ENCODE measurements at places on chromosomes 4 and X.

GRCh38 chr4:51963841-51964517 lies 56.2 kb downstream of the LRRC66 start:
- no peak for DNase-seq

DNA sequence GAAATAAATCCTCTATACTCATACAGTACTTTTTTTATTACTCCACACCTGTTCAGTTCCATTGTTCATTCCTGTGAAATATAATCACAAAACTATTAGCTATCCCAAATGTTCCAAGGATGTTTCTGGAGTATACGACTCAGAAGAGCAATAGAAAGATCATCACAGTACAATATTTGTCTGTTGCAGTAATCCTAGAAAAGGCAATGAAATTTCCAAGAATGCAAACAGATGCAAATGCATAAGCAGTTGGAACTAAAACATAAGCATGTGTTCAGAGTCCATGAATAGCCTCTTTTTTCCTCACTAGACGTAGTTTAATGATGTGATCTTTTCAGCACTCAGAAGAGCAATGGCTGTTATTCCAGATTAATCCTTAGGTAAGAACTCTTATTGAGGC lies 55.2 kb downstream of the RTL3 start:
- DNase-seq: no peak

DNA sequence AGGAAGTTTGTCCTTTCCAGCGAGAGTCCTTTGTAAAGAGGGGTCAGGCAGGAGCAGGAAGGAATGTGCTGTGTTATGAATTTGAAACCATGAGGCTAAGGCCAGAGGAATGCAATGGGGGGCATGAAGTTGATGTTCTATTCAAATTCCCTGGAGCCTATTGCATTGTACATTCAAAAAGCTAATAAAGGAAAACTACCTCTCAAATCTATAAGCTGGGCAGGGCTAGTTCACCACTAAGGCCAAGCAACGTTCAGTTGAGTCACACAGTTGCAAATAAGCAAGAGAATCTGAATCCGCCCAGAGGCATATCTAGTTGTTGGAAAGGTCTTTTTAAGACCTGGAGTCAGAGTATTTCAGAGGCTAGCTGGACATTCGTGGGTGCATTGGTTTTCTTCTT lies 148.3 kb downstream of the DCTD start:
- DNase-seq: no peak

DNA sequence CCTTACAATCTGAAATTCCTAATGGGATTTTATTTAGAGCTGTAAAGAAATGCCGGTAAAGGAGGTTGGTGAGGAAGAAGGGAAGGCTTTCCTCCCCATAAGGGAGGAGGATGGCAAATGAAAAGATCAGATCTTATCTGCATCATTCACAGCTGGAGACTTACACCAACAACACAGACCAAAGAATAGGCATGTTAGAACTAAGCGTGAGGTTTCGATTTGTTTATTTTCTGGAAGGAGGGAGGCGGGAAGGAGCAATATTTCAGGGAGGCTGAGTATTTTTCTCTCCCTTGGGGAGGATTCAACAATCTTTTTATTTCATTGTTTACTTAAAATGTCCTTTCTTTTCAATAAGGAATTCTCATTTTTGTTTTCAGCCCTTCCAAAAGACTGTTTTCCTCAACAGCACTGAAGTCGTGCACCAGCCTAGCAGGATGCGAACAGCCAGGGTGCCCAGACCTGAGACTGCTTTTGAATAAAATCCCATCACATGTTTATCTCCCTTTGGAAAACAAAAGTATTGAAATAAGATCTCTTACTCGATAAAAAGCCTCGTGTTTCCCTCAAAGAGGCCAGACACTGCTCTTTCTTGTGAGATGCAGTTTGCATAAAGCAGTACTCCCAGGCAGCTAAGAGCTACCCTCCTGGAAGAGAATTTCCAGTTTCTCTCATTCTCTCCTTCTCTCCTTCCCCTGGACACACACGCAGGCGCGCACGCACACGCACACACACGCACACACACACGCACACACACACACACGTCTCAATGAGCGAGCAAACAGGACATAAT lies 236.1 kb downstream of the MGST2 start:
- no peak for DNase-seq

DNA sequence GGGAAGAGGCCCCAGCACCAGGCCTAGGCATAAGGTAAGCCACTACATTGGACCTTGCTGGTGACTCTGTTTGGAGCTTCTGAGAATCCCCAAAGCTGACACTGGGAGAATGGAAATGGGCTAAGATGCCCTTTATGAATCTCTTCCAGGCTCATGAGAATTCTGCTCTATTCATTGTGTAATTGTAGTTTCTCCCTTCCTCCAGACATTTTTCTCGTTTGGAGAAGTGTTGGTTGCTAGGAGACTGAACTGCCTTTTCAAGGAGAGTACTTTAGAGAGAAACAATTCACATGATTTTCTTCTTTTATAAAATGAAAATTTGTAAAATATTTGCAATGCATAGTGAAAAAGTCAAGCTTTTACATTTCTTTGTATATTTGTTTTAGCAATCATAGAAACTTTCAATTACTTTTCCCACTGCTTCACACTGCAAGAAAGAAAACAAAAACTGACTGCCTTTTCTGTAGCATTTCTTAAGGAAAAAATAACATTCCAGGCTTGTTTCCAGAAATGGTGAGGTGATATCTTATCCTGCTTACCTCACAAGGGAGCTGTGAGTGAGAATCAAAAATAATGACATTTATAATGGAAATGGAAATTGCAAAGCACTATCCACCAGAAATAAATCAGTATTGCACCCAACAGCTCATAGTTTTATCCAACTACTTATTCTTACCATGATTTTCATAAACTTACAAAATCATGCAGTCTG lies 24.9 kb upstream of the DCHS2 start:
- no peak for DNase-seq

- no peak for DNase-seq
Observed at GRCh38 chr4:73404042-73404441, at the start of gene ALB. Gene ALB (plus strand): TSS chr4:73404287. CDS start chr4:73404328, 41 bp downstream.

DNA sequence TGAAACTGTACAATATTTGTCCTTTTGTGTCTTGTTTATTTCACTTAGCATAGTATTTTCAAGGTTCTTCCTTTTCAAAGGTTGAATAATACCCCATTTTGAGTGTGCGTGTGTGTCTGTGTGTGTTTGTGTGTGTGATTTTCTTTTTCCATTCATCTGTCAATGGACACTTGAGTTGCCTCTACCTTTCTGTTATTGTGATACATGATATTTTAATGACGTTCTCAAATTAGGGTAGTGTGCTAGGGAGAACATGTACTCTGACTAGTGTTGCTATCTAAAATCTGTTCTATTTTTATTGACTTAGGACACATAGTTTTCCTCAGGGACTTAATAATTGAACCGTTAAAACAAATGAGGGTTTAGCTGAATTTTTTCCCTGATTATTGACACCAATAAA lies 9.9 kb downstream of the MMRN1 start:
- no peak for DNase-seq

DNA sequence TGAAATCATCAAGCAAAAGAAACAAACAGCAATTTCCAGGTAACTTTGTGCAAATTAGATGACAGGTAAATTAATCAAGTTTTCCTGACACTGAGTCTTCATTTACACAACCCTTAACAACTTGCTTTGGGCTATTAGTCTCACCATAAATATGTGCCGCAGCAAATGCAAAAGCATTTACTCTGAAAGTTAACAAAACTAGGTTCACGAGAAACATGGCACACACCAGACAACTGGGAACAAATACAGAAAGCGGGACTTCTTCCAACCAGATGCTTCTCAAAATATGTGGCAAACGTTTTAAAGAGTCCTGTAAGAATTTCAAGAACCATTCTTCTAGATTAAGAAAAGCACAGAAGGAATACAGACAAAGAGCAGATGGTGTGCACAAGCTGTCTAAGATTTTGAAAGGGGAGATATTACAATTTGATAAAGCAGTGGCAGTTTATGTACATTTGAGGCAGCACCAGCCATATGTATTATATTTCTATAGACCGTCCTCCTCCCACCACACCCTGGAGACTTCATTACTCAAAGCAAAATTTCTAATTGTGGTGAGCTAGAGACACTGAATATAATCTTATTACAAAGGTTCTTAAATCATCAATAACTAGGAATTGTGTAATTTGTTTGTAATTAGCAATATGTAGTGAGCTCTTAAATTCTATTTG lies 192.5 kb upstream of the ADAMTS3 start:
- no peak for DNase-seq

- DNase-seq: no peak
Observed at GRCh38 chr4:150243932-150244331, 165.7 kb downstream of the DCLK2 start.

DNA sequence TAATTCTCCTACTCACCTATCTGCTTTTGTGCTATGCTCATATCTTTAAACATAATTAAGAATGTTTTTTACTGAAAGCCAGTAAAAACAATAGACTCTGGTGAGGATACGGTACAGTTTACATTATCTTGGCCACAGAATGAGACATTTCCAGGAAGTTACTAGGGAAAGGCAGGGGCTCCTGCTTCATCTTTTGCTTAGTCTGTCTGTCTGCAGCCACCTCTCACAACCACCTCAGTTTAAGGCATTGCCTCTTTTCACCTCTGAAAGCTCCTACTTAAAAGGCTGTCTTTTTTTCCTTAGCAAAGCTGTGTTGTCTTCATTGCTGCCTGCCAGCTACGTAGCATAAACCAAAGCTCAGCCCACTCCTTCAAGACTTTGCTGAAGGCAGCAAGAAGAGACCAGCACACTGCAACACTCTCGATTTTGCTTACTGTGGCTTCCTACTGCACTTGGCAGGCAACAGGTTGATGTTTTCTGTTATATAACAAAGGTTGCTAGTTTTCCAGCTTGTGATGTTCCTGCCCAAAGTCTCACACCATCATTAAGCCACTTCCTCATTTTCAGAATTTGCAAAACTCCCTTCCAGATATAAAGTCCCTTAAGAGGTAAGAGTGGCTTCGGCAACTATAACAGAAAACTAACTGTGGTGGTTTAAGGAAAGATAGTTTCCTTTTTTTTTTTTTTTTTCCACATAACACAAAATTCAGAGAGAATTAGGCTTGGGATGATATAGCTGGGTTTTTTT lies 432.9 kb downstream of the GRXCR1 start:
- no peak for DNase-seq

DNA sequence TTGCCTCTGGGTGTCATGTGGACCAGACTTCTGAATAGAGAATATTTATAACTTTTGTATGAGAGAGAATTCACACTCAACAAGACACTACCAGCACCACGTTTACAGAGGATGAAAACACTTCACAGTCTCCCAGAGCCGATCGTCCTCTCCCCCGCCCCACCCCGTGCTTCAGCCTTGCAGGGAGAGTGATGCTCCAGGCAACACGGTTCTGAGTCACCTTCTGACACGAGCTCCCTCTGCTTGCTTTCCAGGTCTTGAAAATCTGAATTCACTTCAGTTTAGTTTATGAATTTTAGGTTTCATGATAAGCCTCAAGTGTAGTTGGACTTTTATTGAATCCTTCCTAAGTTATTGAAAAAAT lies 59.8 kb downstream of the CPLX1 start:
- DNase-seq: no peak

DNA sequence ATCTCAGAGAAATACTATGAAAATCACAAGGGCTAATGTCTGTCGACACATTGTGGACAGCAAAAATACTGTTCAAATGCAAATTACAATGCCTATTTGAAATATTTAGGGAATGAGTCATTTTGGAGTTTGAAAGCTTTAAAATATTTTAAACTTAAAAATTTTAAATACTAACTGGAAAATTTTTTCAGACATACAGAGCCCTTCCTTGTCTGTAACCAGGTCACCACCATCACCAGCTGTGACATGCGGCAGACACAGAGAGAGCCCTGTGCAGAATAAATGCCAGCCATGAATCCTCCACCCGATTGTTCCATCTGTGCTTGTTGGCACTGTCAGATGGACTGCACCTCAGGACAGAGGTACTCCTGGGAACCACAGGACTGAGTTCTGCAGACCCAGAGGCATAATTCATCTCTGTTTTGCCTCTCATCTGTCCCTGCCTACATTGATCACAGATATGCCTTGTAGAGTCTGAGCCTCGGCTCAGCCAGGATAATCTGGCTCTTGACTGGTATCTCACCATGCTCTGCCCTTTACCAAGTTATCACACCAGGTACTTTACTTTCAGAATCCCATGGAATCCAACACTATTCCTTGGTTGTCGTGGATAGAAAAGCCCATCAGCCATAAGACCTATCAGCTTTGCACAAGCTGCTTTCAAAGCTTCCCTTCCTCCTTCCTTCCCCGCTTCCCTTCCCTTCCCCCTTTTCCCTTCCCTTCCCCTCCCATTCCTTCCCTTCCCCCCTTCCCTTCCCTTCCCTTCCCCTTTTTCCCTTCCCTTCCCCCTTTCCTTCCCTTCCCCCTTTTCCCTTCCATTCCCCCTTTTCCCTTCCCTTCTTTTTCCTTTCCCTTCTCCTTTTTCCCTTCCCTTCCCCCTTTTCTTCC lies 67.2 kb downstream of the TBC1D9 start:
- DNase-seq: no peak

DNA sequence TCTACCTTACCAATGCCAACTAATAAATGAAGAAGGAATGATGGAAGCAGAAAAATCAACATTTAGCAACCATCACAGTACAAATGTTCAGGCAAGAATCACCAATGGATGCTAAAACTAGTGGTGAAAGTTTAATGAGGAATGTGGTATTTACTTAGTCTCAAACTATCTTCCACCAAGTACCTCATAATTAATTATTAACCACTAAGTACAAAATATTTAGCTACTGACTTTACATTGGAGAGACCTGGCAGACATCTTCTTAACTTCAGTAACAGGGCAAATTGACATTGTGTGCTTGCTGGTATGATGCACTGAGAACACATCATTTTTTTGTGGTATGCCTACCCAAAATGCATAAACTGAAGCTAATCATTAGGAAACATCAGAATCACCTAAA lies 82.4 kb downstream of the DLG3 start:
- DNase-seq: no peak

DNA sequence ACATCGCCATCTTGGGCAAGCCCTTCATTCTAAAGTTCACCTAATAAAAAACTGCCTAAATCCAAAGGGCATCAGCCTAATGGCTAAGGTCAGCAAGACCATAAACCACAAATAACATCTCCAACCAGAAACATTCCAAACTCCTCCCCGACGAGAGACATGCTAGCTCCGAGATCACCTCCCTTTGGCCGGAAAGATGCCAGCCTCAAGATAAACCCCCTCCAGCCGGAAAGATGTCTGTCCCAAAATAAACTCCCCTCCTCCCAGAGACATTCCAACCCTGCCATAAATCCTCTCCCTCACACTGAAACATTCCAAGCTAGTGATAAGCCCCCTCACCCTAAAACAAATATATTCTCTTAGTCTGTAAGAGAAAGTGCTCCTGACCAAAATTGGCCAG lies 13.3 kb upstream of the DYNLT3 start:
- no peak for DNase-seq

All from activated CD4-positive, CD25-positive, alpha-beta regulatory T cell treated with anti-CD3 and anti-CD28 coated beads, Interleukin-2, amount 50 U/mL, for 16 hours (primary cell).